ENCODE measurements at places on chromosomes 16 and 17.

DNA sequence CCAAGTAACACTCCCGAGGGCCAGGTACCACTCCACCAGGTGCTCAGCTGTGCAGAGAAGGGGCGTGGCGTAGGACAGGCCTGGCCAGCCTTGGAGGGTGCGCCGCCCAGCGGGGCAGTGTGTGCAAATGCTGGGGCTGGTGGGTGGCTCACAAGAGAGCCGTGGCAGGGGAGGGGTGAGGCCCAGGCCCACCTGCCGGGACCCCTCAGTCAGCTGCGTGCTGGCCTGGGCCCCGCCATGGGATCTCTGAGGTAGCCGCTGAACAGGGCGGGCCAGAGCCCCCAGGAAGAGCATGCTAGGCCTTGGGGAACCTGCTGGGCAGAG is 8.8 kb downstream of the TPSG1 start:
- DNase-seq, result no peak

DNA sequence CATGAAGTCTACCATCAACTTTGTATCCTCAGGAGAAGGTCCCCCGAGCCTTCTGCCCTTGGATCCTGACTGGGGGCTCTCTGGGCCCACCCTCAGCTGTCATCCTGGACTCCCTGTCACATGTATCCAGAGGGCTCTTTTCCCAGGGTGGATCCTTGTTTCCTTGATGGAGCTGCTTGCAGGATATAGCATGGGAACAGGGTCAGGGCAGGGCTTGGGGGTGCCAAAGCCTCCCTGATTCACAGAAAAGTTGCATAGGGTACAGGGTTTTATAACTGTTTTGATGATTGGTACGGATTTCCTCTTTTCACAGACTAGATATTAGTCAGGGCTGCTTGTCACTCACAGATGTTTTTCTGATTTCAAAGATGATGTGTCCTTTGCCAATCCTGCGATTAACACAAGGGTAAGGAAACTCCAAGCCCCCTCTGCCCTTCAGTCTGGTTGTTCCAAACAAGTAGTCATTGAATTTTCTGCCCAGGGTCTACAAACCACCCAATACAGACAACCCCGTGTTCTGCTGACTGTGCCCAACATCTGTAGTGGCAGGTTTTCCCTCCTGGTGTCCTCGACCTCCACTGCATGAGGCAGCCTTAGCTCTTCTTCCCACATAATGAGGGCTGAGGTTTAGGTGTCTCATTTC is 20.6 kb upstream of the SLC35G3 start:
- no peak for DNase-seq

DNA sequence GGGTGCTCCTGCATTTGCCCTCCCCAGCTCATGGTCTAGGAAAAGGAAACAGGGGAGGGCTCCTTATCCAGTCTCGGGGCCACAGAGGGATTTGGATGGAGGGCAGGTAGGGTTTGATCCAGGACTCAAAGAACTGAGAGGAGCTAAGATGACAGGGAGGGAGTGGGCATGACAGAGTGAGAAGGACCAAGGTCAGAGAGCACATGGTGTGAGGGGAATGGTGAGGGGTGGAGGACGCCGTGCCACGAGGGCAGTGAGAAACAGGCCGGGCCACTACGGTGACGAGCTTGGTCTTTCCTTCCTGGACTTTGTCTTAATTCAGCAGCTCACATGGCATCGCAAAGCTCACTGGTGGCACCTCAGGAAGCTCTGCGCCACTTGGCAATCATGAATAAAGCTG is 35.2 kb downstream of the IRF8 start:
- DNase-seq, result no peak

DNA sequence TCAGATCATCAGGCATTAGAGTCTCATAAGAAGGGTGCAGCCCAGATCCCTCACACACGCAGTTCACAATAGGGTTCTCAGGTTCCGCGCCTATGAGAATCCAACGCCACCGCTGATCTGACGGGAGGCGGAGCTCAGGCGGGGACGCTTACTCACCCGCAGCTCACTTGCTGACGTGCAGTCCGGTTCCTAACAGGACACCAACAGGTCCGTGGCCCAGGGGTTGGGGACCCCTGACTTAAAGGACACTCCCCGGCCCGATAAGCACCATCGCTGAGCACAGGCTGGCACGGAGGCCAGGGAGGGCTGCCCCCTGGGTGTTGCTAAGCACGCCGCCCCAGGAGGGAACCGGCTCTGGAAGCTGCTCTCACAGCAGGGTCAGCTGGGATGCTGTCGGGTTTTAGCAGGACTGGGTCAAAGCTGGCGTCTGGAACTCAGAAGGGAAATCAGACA is 30.1 kb upstream of the BAHCC1 start:
- peak; percentile 72 for DNase-seq

DNA sequence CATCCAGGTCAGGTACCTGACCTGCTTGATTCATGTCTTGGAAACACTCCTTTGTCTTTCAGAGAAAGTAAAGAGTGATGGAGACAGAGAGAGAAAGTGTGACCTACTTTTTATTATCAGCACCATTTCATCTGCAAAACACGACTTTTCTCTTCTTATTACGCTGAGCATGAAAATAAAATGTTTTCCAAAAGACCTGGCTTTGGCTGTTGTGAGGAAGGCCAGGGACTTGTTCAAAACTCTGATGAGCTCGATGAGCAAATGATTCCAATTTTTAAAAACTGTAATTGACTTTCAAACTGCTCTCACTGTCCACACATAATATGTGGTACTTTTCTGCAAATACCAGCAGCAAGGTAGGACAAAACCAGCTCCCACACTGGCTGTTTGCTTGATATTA is 679.9 kb downstream of the MAF start:
- DNase-seq, result no peak

GRCh38 chr16:51374346-51374745 is 223.3 kb upstream of the SALL1 start:
- no peak for DNase-seq

- no peak for DNase-seq
These were observed 44.0 kb downstream of the EPN2 start for GRCh38 chr17:19281161-19281560.

GRCh38 chr17:34706029-34706428 is 126.6 kb downstream of the TMEM132E start:
- peak; percentile 25 for DNase-seq

DNA sequence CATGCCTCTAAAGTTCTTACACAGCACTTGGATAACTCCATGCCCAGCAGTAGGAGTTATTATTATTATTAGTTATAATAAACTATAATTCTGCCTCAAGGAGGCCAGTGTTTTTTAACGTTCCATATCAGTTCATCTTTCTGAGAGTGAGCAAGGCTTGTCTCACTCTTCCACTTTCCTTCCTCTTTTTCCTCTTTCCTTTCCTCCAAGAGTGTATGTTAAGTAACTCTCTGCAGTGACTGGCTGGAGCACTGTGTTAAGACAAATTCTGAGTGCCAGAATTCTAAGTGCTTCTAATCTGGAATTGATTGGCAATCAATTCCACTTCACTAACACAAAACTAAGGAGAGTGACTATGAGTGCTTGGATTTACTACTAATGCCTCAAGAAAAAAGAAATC is 16.4 kb downstream of the CLEC19A start:
- DNase-seq, result no peak
